ENCODE measurements at places on chromosomes 7 and 10. TPM values are rescaled to one million over a fixed set of nuclear protein-coding genes. Genes with fewer than 3 reads are reported as not detected.

Gene HIBADH
- 74.8 TPM for total RNA-seq

Gene SLC26A5
- total RNA-seq = not detected

GRCh38 chr10:48598936-48599829 is 5.7 kb downstream of the ARHGAP22 start:
- DNase-seq = no peak

DNA sequence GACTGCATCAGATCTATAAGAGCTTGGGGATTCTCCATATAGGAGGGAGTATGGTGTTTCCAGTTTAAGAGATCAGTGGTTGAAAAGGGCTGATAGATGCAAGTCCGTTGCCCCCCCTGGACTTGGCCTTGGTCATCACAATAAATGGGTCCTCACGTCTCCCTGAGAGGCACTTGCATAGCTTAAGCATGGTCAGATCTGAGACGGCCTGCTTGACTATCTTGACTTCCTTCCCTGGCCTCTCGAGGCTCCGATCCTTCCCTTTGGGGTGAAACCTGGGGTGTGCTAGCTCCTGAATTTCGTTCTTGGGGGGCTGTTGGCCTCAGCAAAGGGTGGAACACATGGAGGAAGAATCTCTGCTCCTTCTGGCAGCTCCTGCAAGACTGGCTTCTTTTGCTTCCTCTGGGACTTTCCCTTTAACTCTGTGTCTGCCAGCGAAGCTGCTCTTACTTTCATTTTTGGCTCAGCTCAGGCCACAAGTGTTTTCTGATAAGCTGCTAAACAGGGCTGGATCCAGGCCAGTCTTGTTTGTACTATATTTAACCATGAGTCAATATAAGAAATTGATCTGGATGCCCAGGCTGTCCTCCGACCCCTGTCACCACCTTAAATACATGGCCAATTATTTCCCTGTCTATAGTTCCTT is 11.2 kb upstream of the ZNF485 start:
- DNase-seq = no peak
